NCI-H1417 treated with DMSO at 0.1 percent for 48 hours (cell line): ENCODE measurements at places on chromosomes 16 and 17.

DNA sequence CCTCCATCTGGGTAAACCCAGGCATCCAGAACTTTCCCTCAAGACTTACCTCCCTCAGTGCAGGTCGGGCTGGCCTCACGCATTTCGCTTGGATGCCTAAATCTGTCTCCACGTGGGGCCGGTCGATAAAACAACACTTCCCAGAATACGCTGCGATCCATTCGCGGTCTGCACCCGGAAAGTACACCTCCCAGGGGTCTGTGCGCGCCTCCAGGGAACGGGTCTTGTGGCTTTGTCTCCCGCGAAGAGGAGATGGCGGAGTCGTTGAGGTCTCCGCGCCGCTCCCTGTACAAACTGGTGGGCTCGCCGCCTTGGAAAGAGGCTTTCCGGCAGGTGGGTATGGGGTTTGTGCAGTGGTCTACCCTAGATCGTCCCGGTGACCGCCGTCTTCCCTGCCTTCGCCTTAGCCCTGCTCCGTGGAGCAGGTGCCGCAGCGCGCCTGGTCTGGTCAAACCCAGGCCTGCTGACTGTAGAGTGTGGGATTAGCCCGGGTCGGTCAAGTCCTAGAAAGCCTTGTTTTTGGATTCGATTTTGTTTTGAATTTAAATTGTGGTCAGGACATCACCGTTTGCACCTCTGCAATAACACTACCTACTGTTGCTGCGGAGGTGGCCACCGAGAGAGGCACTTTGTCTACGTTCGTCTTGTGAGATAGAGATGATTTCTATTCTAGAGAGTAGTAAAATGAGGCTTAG, at the start of gene RPAIN:
Gene RPAIN, plus strand, starts transcription at position 224 of the 695 bp plus-strand sequence. Its CDS starts 29 bp downstream, at position 253.
- DNase-seq: no peak

DNA sequence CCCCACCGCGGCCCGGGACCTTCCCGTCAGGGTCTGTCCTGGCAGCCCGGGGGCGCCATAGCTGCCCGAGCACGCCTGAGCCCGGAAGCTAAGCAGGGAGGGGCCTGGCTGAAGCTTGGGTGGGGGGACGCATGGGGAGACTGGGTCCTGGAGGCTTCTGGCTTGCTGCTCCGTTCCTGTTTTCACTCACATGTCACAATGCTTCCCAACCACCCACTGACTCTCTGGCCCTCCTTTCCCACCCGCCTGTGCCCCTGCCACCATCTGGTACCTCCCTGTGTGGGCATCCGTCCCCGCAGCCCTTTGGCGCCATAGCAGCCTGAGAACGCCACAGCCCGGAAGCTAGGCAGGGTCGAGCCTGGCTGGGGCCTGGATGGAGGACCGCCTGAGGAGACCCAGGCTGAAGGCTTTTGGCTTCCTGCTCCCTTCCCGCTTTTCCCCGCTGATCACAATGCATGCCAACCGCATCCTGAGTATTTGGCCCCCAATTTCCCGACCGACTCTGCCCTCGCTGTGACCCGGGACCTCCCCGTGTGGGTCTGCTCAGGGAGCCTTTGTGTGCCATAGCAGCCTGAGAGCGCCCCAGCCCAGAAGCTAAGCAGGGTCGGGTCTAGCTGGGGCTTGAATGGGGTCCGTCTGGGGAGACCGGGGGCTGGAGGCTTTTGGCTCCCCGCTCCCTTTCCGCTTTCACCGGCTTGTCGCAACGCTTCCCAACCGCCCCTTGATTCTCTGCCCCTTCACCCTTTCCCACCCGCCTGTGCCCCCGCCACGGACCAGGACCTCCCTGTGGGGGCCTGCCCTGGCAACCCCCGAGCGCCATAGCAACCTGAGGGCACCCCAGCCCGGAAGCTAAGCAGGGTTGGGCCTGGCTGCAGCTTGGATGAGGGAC, 2290.1 kb downstream of the TP53TG3F start:
- no peak for DNase-seq

DNA sequence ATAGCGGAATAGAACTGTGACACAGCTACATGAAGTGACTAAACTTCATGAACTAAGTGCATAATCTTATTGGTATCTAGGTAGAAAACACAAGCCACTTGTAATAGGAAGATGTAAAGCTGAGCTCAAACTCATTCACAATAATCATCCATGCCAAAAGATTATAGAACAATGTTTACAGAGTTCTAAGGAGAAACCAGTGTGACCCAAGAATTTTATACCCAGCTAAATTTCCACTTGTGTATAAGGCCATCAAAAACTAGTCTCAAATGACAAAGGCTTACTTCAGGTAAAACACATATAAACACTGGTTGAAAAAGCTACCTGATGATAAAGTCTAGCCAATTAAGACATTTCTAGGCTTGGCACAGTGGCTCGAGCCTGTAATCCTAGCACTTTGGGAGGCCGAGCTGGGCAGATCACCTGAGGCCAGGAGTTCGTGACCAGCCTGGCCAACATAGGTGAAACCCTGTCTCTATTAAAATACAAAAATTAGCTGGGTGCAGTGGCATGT, 16.9 kb upstream of the CPD start:
- no peak for DNase-seq

DNA sequence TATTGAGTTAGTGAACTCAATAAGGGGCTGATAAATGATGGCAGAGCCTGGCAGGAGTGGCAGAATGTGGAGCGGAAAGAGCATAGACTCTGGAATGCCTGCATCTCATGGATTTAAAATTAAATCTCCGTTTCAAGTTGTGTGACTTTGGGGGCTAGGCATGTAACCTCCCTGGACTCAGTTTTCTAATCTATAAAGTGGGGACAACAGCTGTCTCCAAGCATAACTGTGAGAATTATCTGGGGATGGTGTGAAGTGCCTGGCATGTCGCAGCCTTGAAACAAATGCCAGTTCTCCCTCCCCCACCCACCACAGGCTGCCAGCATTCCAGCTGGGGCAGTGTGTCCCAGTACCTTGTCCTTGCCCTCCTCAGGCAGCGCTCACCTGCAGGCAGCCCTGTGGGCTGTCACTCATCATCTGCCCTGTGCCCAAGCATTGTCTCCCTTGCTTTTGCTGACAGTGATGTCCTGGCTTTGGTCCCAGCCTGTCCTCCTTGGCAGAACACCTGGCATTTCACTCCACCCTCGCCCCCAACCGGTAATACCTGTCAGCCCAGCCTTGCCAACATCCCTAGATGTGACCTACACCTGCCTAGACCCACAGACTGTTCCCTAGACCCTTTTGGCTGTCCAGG, 129.6 kb downstream of the MRM1 start:
- no peak for DNase-seq

DNA sequence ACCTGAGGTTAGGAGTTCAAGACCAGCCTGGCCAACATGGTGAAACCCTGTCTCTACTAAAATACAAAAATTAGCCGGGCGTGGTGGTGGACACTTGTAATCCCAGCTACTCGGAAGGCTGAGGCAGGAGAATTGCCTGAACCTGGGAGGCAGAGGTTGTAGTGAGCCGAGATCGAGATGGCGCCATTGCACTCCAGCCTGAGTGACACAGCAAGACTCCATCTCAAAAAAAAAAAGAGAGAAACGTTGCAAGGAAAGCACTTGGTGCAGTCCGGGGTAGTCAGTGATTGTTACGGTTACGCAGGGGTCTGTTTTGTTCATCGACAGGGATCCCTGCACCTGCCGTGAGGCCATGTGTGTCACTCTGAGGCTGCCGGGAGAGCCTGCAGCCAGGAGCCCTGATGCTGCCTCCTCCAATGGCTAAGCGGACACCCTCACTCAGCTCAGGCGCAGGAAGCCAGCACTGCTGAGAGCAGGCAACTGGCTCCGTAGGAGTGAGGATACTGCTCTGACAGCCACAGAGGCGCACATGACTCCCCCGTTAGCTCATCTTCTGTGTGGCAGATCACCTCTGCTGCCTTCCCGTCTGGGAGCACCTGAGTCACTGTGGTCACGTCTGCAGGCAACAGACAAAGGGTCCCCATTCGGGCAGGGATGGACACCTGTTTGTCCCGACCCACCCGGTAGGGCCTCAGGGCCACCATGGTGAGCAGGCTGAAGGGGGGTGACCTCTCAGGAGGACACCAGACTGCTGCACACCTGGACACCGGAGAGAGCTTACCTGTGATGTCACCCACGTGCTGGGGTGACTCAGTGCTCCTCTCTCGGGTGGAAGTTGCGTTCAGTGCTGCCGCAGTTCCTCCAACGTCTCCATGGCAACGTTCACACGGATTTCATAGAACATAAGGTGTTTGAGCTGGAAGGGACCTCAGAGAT, 5.2 kb upstream of the RAB26 start:
- no peak for DNase-seq

GRCh38 chr16:88869673-88869980, 3.2 kb upstream of the PABPN1L start:
- DNase-seq: no peak

DNA sequence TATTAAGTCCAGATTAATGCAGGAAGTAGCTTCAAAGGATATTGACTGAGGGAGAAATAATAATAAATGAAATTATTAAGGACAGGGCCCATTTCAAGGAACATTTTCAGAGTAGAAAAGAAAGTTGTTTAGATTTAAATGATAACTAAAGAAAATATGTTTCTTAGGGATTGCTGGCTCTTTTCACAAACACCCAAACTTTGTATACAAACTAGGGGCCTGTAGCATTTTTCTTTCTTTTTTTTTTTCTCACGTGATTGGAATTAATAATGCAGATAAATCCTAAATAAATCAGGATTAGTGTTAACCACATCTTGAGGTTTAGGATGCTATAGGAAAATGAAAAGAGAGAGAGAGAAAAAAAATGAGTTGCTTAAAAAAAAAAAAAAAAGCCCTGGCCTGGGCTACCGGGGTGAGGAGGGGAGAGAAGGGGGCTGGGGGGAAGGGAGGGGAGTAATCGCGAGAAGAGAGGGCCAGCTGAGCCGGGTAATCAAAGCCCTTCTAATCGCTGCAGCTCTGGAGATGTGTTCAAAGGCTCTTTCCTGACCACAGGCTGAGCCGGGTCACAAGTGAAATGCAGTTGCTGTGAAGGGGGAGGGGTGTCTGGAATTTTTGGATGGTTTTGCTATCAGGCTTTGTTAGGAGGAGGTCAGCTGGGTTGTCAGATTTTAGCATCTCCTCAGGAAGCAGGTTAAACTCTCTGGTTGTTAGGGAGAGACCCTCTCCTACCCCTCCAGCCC, 104.6 kb upstream of the ZFHX3 start:
- no peak for DNase-seq

DNA sequence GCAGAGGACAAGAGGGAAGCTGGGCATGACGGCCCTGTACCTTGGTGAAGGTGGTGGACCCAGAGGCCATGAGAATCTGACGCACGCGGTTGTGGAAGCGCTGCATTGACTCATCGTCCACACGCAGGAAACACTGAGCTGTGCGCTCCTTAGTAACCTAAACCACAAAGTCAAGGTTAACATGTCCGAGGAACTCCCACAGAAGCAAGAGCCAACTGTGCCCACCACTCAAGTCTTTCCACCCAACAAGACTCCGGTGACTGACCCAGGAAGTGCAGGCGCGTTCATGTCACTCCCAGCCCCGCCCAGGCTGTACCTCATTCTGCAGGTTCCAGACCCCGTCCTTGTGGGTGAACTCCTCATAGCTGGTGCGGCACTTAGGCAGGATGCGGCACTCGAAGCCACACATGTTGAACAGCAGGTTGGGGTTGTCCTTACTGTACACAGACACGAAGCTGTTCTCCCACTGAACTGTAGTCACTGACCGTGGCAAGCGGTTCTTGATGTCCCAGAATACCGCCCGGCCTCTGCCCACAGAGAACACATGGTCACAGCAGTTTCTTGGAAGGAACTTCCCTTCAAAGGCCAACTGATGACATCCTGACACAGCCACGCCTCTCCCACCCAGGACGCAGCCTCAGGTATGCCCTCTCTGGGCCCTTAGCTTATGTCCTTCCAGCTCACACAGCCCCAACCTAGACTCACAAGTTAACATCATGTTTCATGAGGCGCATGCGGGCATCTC, 11.5 kb downstream of the PRPF8 start:
- DNase-seq: no peak

DNA sequence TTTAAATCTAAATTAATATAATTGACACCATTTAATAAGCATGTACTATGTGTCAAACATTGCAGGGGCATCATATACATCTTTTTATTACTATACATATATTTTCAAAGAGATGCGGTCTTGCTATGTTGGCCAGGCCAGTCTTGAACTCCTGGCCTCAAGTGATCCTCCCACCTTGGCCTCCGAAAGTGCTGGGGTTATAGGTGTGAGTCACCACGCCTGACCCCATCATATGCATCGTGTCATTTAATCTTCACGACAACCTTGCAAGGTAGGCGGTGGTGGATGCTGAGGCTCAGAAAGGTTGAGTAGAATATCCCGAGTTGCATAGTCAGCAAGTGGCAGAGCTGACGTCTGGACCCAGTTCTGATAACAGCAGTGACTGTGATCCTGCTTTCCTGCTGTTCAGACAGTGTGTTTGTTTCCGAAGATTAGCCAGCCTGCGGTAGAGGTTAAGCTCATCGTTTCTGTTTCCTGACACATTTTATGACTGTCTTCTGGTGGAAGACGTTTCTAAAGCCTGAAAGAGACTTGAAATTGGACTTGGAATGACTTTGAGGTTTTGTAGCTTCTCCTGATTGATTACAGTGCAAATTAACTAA, 316.6 kb downstream of the SNX29 start:
- no peak for DNase-seq

- DNase-seq: no peak
Measured at GRCh38 chr17:68851890-68852289, 103.3 kb downstream of the ABCA8 start.

DNA sequence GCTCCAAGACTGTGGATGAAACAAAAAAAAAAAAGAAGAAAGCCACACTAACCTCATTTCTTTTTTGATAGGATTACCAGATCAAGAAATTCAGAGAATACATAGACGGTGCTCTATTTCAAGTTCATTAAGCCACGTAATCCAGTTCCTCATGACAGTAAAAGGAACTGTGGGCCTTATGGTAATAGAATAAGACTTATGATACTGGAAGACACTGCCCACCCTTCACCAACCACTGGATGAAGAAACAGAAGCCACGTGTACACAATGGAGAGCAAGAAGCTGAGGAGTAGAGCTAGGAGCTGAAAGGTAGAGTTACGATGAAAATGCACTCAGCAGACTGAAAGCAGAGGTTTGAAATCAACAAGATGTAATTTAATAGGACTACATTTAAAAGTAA, 11.2 kb downstream of the NCBP3 start:
- DNase-seq: no peak

DNA sequence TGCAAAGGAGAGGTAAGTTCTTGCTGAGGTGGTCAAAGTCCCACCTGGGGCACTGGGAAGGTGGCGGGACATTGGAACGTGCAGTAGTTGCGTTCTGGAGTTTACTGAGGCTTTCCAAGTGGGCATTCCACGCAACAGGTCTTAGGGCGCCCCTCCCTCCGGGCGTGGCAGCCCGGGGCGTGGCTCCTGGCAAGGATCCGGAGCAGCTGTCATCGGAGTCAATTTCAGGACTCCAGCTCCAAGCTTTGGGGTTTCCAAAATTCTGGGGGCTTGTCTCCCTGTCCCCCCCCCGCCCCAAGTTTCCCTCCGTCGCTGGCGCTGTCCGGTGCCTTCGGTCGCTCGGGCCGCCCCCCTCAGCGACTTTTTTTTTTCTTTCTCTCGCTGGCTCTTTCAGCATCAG, 43.1 kb upstream of the AMZ2 start:
- no peak for DNase-seq
